ENCODE measurements at places on chromosomes 1 and 21.

DNA sequence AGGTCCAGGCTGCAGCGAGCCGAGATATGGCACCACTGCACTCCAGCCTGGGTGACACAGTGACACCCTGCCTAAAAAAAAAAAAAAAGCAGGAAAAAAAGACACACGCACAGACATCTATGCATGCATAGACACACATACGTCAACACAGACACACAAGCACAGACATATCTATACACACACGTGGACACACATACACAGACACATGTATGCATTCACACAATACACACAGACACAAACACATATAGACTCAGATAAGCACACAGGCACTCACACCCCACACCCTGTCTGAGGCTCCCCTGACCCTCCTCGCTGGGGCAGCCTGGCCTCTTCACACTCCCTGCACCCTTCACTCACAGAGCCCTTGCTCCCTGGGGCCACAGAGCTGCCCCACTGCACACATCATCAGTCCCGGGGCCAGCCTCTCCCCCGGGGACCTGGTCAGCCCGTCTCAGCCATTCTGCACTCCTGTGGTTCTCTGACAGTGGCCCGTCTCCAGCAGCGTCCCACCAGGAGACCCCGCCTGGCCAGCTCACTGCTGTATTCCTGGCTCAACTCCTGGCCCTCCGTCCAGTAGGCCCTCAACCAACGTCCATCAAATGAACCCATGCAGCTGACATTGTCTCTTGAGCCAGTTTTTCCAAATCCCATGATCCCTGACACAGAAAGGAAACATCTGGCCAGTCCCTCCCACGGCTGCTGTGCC is 4.6 kb upstream of the PRKCZ start:
- no peak for DNase-seq

DNA sequence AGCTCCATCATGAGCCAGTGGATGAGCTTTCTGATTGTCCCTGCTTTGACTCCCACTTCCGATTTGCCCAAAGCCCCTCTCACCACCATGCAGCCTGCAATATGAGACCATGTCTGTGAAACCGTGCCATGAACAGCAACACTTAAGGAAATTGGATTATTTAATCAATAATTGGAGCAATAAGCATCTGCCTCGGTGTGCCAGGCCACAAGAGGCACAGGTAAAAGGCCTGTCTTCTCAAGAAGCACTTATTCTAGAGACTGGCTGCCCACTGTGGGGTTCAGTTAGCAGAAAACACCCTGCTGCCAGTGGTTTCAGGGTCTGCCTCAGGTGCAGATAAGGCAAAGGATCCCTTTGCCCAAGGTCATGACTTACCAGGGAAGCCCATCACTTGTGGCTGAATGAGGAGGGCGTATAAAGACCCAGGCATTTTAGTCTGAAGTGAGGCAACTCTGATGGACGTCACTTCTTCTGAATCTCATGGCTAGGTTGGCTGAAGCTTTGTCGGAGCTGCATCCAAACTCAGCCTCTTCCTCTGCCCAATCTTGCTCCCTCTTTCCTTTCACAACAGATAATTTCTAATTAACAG is 7.1 kb upstream of the CHI3L2 start:
- DNase-seq, result no peak

DNA sequence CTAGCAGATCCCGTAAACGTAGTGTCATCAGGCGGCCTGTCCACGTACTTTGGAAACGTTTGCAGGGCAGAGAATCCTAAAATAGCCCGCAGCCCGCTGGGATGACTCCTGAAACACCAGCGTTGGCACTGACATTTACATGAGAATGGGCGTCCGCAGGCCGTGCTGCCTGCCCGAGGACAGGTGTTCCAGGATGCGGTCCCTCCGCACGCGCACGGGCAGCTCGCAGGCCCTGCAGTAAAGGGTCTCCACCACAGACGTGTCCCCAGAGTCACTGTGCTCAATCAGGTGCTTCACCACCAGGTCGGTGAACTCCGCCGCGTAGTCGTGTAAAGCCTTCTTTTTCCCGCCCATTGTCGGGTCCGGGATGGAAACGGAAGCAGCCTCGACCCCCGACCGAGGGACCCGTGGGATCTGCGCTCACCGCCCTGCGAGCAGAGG is 5.8 kb upstream of the CCDC27 start:
- DNase-seq, result no peak

GRCh38 chr1:6054596-6054995 is 8.9 kb downstream of the KCNAB2 start:
- no peak for DNase-seq

GRCh38 chr1:119420638-119421037 is 5.7 kb downstream of the HSD3B2 start:
- no peak for DNase-seq

DNA sequence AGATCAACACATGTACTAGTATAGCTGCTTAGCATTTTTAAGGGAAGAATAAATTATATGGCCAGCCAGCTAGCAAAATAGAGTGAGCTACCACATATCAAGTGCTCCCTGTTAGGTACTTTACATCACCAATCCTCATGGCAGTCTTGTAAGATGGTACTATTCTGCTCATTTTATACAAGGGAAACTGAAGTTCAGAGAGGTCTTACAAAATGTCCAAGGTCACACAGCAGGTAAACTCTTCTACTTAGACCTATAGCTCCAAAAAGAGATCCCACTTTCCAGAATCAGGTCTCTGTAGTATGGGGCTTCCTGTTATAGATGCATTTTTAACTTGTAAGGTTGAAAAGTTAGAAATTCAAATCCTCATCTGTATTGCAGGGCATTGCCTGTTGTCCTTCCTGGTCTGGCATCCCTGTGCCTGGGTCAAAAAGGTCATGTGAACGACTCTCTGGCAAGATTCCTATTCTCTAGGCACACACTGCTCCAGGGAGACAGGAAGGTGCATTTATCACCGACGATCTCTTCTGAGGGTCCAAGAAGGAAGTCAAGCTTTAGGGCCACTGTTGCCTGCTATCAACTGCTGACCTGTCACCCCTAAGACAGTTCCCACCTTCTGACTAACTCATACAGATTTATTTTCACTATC is 41.1 kb downstream of the TRIT1 start:
- no peak for DNase-seq

GRCh38 chr1:151309811-151310323 is 17.3 kb downstream of the PI4KB start:
- DNase-seq, result no peak

Data from activated CD4-positive, alpha-beta T cell treated with anti-CD3 and anti-CD28 coated beads for 4 hours (primary cell).